ENCODE measurements at places on chromosomes 2 and 18.

DNA sequence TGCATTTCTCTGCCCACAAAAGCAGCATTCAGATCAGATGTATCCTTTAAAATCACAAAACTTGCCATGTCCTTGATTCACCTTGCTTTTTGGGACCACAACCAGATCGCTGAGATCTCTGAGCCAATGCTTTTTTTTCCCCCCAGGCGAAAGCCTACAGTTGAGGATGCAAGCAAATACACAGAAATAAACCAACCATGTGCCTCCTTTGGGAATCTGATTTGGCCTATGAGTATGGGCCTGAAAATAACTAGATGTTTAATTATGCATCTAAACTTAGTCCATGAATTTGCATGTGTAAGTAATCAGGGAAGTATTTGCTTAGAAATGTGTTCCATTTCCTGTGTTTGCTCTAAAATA lies 49.7 kb upstream of the CDC42EP3 start:
- DNase-seq, result no peak

GRCh38 chr2:150469706-150470274 lies 17.7 kb downstream of the RND3 start:
- DNase-seq, result no peak

- no peak for DNase-seq
These were observed 28.9 kb upstream of the GAREM2 start for GRCh38 chr2:26144031-26144430.

GRCh38 chr2:42925742-42926433 lies 133.5 kb upstream of the HAAO start:
- DNase-seq, result no peak

- DNase-seq, result no peak
These were observed 36.3 kb downstream of the ACVR1 start for GRCh38 chr2:157839822-157840221.

DNA sequence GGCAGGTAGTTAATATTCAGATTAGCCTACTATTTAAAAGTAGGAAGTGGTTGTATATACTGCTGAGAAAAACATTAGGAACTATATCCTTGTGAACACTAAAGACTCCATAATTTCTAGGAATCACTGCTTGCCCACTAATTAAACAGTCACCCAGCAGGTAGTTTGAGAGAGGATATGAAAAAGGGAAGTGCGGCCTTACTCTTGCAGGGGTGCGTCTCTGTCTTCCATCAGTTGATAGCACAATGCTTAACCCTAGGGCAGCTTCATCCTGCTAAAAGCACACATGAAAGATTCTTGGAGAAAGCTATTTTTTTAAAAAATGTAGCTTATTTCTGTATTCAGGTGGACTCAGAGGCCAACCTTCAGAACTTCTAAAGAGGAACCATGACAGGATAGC lies 53.1 kb upstream of the ATP5MC3 start:
- no peak for DNase-seq

DNA sequence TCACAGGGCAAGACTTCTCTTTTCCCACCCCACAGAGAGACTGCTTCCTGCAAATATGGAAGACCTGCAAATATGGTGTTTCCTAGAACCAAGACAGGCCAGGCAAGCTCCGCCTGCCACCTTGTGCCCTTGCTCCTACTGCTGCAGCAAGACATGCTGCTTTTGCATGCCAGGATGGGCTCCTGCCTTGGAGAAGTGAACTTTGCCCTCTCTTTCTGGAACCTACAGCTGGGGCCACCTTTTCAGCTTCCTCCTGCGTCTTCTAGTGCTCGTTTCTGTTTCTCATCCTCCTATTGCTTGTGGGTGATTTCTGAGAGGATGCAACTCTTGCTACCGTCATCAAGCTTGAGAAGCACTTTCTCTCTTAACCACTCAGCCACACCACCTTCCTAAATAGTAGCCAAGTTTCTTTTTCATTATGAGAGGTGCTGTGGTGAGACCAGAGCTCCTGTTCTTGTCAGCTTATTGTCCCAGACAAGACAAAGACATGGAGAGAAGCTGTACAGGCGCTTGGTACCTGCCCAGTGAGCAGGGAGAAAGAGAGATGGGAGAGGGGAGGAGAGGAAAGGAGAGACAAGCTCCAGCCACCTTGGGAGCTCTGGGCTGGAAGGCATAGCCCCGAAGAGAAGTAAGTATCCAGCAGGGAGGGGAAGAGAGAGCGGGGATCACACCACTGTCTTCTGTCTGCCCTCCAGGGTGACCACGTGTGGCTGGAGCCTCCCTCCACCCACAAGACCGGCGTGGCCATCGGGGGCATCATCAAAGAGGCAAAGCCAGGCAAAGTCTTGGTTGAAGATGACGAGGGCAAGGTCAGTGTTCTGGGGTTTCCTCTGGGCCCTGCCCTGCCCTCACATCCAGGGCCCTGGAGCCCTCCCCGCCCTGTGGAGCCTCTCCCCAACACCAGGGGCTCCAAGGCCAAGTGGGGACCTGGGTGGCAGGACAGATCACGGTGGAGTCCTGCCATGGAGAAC lies 28.3 kb downstream of the MYO7B start:
- DNase-seq, result peak; percentile 85

GRCh38 chr2:64929333-64929732 lies 59.9 kb upstream of the SLC1A4 start:
- DNase-seq, result no peak

- no peak for DNase-seq
These were observed 16.7 kb downstream of the BCL2 start for GRCh38 chr18:63302636-63303405.

DNA sequence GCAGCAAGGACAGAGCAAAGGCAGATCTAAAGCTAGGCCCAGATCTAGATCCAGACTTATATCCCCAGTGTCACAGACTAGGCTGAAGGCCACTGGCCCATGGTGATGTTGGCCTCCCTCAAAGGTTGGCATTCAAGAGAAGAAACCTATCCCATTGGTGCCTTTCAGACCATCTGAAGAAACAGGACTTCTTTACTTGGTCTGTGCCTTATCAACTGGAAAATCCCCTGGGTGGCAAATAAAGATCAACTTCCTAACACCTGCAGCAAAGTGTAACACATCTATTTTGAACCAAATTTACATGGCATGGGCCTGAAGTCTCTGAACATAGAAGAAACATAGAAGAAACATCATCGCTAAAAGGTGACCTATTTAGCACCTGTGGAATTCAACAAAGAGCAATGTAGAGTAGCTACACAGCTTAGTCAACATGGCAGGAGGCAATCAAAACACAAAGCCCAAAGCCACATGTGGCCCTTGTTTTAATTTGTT lies 35.8 kb downstream of the METTL4 start:
- DNase-seq, result no peak

DNA sequence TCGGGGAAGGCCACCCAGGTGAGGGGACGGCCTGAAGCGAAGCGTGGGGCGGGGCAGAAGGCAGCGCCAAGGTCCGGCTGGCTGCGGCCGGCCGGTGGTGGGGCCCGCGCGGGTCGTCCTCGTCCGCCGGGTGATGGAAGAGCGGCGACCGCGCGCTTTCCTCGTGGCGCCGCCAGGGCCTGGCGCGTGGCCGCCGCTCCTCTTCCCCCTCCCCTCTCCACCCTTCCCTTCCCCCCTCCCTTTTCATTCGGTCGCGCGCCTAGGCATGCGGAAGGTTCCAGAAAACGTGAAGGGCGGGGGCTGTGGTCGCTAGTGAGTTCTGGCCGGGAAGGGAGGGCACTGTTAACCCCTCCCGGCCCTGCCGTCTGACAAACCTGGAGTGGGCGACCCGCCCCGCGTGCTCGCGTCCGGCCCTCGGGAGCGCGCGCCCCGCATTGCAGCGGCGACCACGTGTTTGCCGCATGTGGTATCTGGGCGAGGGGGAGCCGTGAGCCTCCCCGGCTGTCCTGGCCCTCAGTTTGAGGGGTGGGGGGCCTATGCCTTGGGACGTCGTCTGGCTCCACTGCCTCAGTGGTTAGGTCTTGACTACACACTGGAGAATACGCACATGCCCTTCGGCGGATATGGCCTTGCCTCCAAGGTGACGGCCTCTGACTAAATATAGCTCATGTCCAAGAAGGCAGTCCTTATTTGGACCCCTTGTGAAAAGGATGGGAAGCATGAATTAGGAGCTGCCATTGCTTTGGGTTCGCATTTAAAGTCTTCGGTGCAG lies 579 bp downstream of the MAT2A start:
- DNase-seq, result peak; percentile 77

GRCh38 chr2:231781798-231782726 lies 980 bp upstream of the PDE6D start:
- peak; percentile 28 for DNase-seq

- DNase-seq, result no peak
These were observed 424.9 kb downstream of the PID1 start for GRCh38 chr2:228846161-228846560.

DNA sequence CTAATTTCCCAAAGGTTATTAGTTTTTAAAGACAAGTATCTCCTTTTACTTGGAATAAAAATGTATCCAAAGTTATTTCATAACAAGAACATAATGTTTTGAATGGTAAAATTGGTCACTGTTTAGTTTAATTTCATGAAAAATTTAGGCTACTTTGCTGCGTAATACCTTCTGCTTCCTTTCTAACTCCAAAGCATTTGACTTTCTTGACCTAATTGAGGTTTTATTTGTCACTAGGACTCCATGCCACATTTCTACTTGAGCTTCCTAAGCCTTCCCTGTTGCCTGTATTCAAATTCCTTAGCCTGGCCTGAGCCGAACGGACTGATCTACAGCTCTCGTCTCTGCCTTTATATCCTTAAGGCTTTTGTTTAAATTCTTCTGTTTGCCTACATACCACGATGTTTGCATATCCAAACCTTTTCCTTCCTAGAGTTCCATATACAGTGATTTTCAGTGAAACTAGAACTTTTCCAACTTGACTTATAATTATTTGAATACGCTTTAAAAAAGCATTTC lies 25.1 kb downstream of the ARMC9 start:
- DNase-seq, result no peak

GRCh38 chr2:147846412-147847081 lies 1.7 kb downstream of the ACVR2A start:
- DNase-seq, result no peak

- DNase-seq, result peak; percentile 81
These were observed 15.2 kb downstream of the FBXO41 start for GRCh38 chr2:73268830-73269685.

- no peak for DNase-seq
These were observed 461.1 kb downstream of the TMEM182 start for GRCh38 chr2:103222969-103223368.

DNA sequence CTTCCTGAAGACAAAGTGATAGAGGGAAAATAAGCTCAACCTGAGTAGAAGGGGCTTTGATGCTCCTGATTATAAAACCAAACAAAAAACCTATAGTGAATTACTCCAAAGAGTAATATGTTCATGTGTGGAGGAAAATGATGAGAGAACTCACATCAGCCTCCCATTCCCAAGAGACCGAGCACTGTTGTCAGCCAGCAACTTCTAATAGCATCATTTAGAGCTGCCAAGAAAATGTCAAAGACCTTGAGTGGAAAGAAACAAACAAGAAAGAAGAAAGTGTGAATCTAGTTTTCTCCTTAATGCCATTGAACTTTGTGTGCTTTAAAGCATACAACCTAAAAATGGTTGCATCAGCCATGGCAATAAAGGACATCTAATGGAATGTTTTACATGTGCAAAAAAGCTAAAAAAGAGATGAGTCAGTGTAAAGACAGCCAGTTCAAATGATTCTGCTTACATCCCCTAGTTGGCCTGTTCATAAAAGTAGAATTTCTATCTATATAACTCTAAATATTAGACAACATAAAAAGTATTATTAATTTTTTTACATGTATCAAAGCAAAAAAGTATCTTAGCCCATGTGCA lies 1066.2 kb downstream of the TDRD15 start:
- no peak for DNase-seq

GRCh38 chr2:172079838-172080640 lies 5.3 kb upstream of the DLX1 start:
- DNase-seq, result no peak

DNA sequence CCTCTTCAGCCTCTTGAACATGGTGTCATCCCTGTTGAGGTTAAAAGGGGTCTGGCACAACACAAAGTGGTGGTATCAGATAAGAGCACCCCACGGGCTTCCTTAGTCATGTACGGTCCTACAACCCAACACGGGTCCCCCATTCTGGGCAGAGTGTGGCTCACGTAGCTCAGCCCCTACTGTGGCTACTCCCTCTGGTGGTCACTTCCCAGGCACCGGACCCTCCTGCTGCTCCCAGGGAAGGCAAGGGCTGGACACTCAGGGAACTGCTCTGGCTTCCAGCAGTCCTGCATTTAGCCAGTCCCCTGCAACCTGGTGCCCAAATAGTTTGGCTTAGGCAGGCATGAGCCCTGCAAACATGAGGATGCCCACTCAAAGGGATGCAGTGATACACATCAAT lies 58.6 kb downstream of the GALNT14 start:
- DNase-seq, result no peak

DNA sequence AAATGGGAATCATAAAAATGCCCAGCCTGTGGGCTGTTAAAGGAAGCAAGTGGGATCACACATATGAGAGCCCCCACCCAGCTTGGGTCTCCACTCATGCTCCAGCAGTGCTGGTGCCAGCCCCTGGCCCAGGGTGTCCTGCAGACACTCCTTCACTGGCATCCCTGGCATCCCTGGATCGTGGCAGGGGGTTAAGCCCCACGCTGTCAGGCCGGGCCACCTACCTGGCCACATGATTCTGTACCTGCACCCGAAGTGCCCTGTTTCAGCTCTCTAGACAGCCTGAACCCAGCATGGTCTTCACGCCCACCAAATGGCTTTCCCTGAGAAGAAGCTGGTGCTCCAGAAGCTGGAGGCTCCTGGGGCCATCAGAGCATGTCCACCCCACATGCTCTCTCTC lies 137.4 kb downstream of the INHBB start:
- no peak for DNase-seq

- DNase-seq, result no peak
These were observed 137.5 kb downstream of the COMMD1 start for GRCh38 chr2:62042944-62043343.

DNA sequence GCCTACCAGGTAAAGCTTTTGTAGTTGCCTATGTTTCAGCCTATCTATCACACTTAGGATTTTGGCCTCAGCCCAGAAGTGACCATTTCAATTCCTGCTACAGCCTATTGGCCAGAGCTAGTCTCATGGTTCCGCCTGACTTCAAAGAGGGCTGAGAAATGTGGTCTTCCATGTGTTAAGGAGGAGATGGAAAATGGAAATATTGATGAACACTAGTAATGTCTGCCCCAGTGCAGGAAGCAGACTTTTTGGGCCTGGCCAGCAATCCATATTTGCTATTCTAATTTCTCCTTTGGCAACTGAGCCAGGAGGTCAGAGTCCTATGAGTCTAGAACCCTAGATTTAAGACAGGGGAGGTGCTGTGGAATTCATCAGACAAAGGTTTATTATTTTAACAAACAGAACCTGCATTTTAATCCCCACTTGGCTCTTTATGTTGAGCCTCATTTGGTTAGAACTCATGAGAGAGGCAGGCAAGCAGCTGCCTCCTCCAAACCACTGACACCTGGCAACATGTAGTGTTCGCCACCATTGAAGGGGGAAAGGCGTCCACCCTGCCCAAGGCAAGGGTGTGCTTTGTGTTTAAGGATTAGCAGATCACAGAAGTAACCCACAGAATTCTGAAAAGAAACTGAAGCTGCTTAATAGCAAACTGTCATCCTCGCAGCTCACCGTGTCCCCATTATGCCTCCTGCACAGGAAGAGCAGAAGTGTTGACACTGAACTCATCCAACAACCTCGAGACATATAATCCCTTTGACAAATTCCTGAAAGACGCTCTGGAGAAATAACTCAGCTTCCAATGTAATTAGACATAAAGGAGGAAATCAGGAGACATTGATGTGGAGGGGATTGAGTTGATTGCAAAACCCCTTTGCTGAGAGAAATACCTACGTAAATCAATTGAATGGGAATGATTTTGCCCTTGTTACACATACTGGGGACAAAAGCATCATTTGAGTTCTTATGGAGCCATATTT lies 47.7 kb upstream of the SCG2 start:
- DNase-seq, result no peak

GRCh38 chr18:49024804-49025421 lies 74.1 kb upstream of the SMAD7 start:
- no peak for DNase-seq

- DNase-seq, result peak; percentile 25
These were observed 20.5 kb downstream of the APLF start for GRCh38 chr2:68487773-68488355.

Measured in activated CD4-positive, alpha-beta T cell treated with anti-CD3 and anti-CD28 coated beads, Interleukin-2, Interleukin-4, amounts not matched to agents 100 ng/mL and 50 ng/mL, durations not matched to agents 16 hours and 8 hours (primary cell).